Activated effector memory CD4-positive, alpha-beta T cell treated with Interleukin-2 at 50 U/mL for 16 hours (primary cell): ENCODE measurements at places on chromosomes 6 and 20.

- no peak for DNase-seq
Observed at GRCh38 chr20:50295762-50296449, 105.3 kb downstream of the CEBPB start.

- DNase-seq: no peak
Observed at GRCh38 chr6:30754631-30755030, 10.3 kb upstream of the IER3 start.

- no peak for DNase-seq
Observed at GRCh38 chr20:23226612-23227265, 123.9 kb upstream of the NXT1 start.

DNA sequence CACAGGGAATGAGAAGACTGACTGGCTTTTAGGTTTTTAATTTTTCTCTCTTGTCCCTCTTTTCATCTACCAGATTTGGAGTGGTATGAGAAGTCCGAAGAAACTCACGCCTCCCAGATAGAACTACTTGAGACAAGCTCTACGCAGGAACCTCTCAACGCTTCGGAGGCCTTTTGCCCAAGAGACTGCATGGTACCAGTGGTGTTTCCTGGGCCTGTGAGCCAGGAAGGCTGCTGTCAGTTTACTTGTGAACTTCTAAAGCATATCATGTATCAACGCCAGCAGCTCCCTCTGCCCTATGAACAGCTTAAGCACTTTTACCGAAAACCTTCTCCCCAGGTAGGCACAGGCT lies 644 bp downstream of the MAD2L1BP start:
- no peak for DNase-seq

- no peak for DNase-seq
Observed at GRCh38 chr20:47276851-47277534, 79.5 kb downstream of the ZMYND8 start.

DNA sequence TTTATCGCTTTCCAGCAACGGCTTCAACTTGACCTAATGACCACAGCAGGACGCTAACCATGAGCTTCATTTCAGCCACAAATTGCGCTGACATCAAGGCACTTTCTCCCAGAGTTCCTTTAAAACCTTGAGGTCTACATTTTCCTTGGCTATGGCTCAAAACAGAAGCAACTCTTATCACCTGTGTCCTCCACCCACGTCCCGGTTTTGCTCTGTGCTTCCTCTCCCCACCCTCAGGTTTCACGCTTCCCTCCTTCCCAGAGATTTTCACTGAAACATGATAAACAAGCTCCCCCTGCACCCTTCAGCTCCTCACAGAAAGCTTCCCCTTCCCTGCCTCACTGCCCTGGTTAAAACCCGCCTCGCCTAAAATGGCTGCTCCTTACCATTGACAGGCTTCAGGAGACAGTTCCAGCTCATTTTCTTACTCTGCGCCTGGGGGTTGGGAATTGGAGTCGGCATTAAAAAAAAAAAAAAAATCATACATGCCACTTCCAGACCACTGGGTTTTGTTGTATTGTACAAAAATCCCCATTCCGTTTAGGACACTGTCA lies 229.5 kb downstream of the UBE3D start:
- no peak for DNase-seq

GRCh38 chr20:634148-634925 lies 18.7 kb downstream of the SRXN1 start:
- DNase-seq: no peak

GRCh38 chr20:19317237-19318069 lies 105.0 kb downstream of the SLC24A3 start:
- DNase-seq: no peak

GRCh38 chr20:57851796-57852195 lies 142.0 kb upstream of the PMEPA1 start:
- DNase-seq: no peak

- DNase-seq: no peak
Observed at GRCh38 chr6:154249499-154250298, 106.9 kb downstream of the IPCEF1 start.

DNA sequence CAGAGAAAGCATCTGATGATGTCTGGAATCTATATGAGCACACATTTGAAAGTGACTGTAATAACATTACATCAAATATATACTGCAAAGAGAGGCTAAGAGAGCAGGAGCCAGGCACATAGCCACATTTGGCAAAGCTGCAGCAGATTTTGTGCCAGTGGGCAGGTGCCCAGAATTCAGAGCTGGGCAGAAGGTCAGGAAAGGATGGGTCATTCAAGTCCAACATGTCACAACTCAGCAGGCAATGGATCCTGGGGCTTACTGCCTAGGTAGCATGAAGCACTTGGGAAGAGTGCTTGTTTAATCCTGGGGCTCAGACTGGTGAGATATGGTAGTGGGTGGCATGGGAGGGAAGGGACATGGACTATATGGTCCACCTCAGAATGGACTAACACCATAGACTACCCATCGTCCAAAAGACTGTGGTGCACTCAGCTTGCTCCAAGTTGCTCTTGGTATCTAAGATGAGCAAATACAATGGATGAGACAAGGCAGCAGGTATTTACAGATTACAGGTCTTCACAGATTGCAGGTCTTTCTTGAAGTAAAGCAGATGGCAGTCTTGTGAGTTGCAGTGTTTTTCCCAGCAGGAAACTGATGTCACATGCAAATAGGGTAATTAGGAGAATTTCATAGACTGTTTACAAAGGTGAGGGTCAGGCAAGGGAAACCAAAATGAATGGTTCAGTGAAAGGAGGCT lies 31.2 kb upstream of the SHLD1 start:
- no peak for DNase-seq

DNA sequence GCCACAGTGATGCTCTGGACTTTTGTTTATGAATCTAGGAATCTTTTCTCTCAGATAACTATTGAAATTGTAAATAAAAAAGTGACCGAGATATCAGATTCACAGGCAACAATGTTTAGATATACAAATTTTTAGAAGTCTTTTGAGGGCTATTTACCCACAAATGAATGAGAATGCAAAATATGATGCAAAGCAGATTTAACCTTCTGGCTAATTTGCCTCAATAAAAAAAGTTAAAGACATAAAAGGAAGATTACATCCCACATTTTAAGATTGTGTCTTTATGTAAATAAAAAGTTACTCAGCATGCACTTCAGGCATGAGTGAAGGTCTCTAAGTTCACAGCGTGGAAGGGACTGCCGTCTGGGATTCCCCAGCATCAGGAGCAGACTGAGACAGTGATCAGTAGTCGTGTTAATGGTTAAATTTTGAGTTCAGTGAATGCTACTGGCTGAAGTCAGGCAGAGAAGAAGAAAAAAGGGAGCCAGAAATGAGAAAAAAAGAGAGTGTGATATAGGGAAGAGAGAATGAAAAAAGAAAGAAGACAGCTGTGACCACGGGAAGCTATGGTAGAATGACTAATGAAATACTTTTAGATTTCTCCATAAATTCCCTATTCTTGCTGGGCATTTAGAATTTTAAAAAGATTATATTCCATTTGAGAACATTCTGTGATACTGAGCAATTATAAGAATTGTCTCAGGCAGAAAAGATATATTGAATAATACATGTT lies 93.6 kb downstream of the MYB start:
- DNase-seq: no peak

DNA sequence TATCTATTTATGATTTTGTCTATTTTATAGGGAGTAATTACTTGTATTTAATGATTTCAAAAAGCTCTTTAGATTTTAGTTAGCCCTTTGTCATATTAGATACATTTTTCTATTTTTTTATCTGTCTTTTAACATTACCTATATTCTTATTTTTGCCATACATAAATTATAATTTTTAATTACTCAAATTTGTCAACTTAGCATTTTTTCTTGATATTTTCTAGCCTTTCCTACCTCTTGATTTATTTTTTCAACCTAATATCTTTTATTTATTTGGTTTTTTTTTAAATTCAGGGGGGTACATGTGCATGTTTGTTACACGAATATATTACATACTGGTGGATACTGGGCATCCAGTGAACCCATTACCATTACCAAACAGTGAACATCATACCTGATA lies 114.3 kb upstream of the F13A1 start:
- no peak for DNase-seq

DNA sequence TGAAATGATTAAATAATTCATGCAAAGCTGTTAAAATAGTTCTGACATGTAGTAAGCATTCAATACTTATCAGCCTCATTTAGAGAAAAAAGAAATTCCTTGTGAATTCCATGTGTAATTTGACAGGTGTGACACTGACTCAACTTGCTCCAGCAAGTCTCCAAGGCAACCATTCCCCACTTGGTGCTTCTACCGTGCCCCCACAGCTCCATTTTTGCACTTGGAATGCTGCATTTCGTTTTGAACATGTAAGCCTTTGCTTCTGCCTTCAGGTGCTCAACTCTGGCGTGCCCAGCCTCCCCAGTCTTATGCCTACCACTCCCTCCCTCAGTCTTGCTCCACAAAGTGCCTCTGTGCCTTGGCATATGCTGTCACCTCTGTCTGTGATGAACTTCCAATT lies 760.6 kb upstream of the CHD6 start:
- DNase-seq: no peak

DNA sequence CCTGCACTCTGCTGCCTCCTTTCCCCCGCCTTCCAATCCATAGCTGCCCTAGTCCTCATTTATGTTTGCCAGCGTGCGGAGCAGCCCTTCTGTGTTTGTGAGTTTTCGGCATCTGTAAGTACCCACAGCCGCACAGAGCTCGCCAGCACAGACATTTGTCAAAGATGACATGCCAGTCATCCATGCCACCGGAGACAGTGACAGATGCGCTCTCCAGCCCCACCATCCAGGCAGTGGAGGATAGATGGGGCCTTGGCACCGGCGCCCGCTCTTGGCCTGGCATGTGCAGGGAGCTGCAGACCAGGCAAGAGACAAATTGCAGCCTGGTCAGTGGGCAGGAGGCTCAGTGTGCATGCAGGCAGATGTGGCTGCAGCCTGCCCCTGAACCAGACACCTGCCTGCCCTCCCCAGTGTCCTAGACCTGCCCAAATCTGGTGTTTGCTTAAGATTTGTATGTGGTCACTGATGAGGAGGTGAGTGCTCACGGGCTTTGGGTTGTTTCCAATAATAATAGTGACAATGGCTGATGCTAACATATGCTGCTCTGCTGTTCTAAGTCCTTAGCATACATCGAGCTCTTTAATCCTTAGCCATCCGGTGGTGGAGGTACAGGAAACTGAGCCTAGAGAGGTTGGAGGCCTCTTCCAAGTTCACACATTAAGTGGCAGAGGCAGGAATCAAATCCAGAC lies 78.1 kb downstream of the UNC5CL start:
- DNase-seq: no peak

DNA sequence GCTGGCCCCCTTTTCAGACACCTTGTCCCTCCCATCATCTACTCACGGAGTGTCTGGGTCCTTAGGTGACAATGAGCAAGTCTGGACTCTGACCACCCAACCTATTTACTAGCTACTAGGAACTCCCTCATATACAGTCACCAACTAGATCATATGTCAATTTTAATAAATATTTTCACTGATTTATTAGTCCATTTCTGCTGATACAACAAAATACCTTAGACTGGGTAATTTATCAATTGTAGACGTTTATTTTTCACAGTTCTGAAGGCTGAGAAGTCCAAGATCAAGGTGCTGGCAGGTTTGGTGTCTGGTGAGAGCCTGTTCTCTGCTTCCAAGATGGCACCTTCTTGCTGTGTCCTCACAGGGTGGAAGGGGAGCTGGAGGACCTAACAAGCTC lies 229.7 kb downstream of the PTPRT start:
- no peak for DNase-seq

GRCh38 chr20:53149890-53150205 lies 177.7 kb downstream of the TSHZ2 start:
- no peak for DNase-seq
